CD4-positive, CD25-positive, alpha-beta regulatory T cell (primary cell): ENCODE measurements at places on chromosomes 3 and 15.

DNA sequence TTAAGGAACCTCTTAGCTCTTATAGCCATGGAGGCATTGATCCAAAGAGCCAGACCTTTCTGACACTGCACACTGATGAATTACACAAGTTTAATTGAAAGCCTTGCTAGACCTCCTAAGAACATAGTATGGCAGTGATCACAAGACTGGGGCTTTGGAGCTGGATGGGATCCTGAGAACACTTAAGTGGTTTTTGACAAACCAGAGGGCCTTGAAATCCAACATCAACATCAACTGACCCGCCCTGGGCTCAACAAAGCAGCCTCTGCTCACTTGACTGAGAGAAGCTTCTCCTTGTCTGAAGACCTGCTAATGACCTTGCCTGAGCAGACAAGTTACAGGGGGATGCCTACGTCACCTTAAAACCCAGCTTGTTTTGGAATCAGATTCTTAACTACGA, 257.6 kb downstream of the KLF13 start:
- DNase-seq, result no peak

GRCh38 chr15:89495638-89496145, 691 bp downstream of the RHCG start:
- DNase-seq, result no peak

DNA sequence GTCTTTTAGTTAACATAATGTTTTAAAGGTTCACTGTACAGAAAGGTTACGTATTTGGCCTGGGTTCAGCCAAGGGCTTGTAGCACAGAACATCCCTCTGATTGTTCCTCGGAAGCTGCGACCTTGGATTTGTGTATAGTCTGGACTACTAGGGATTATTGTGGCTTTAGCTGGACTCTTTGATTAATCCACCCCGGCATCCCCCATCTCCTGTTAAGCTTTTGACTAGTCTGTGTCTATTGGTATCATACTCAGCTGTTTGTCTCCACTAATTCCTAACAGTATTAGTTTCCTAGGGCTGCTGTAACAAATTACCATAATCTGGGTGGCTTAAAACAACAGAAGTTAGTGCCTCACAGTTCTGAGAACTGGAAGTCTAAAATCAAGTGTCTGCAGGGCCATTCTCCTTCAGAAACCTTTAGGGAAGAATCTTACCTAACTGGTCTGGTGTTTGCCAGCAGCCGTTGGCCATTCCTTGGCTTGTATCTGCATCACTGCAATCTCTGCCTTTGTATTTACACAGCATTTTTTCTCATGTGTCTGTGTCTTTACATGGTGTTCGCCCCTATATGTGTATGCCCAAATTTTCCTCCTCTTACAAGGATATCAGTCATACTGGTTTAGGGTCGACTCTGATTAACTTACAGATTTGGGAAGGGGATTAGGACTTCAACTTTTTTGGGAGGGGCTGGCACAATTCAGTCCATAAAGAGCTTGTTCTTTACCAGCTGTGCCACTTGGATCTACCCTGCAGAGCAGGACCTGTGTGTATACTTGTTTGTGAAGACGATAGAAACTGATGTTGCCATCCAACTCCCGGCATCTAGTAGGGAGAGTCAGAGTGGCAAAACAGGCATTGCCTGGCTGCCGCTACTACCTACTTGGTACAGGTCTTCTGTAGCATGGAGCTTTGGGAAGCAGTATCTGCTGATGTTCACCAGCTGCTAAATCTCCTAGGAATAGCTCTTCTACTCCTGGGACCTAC, 117.8 kb downstream of the UBE2E2 start:
- no peak for DNase-seq

DNA sequence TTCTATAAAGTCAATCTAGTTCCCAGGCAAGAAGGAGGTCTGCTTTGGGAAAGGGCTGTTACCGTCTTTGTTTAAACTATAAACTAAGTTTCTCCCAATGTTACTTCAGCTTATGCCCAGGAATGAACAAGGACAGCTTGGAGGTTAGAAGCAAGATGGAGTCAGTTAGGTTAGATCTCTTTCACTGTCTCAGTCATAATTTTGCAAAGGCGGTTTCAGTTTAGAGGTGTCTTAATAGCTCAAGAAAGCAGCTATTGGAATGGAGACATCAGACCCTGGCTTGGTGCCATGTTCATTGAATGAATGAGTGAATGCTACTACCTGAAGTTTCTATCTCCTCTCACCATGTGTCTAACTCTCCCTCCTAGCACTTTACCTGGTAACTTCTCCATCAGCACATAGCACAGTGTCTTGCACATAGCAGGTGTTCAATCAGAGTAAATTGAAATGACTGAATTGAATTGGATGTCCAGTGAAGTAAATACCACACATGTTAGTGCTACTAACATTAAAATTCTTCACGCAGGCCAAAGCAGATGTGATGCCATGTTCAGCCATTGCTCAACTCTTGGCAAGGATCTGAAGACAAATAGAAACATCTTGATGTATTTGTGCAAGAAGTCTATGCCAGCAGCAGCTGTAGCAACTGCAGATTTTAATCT, 28.2 kb downstream of the CLEC3B start:
- DNase-seq, result no peak

DNA sequence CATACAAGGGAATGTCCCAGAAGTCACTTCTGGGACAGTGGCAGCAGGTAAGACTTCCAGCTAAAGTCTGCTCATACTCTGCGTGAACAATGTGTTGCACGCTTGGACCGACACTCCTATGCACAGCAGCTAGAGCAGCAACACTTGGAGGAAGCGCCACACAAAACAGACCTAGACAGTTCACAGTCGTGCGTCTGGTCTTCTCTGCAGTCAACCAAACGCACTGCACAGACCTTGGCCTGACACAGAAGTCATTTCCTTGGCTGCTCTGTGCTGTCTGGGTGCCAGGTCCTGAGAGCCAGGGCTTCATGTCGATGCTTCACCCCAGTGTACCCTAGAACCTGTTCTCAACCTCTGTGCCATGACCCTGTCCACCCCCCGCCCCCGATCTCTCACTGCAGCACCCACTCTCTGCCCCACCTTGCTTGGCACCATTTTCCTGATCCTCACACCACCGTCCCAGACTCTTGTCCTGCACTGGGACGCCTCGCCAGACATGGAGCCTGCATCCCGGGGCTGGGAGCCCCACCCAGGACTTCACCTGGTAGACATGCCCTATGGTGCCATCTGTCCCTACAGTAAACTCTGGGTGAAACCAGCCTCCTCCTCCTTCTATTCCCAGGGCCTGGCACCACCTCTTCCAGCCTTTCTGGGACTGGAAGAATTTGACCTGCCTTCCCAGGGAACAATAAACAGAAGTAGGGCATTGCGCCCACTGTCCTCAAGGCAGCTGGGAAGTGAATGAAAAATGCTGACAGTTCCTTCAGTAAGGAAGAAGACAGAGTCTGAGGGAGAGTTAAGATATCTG, 3.1 kb downstream of the ATP10A start:
- DNase-seq, result peak; percentile 51
